ENCODE measurements at places on chromosomes 6 and 20.
A peak's percentile ranks its signal among the peaks of the same experiment; 100 is the strongest.

DNA sequence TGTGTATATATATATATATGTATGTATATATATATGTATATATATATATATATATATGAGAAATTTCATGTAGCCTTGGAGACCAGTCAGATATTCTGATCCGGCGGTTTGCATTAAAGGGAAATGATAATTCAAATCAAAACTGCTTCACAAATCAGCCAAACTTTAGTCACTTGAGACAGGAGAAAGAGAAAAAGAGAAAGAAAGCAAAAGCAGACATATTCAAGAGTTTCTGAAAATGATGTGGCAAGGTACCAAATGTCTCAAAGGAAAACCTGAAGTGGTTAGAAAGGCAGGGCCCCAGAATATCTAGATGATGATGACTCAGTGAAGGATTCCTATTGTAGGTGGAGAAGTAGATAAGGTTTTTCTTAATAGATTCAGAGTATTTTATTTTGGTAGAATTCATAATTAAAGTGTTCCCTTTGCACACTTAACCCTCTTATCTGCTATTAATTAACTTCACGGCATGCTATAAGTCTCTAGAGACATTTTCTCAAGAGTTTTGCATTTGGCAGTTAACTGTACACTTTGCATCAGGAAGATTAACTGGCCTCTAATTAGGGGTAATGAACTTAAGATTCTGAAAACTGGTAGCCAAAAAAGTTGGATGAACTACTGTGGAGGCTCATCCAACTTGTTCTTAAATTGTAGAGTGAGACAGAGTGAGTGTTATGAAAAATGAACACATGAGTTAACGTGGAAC, 50.1 kb upstream of the ASF1A start:
- DNase-seq, result no peak

GRCh38 chr6:167590193-167590592, 236.5 kb upstream of the AFDN start:
- no peak for DNase-seq

DNA sequence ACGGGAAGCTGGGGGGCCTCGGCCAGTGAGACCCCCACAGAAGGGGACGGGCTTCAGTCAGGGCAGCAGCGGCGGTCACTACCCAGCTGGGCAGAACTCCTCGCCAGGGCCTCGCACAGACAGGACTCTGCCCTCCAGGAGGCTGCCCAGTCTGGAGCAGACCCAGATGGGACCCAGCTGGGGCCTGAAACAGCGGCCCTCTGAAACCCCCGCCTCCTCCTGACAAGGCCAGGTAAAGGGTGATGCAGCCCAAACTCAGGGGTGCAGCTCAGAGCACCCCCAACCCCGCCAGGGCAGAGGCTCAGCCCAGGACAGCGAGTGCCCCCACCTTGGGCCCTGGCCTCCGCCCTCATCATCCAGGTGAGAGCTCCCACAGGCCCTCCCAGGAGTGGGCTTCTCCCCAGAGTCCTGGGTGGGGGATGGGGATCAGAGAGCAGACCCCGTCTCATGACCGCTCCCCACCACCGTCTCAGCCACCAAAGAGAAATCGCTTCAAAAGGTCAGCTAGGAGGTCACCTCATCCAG, 2.2 kb downstream of the EEF1A2 start:
- no peak for DNase-seq

GRCh38 chr20:37598100-37598543, 70.4 kb upstream of the BLCAP start:
- DNase-seq, result no peak

DNA sequence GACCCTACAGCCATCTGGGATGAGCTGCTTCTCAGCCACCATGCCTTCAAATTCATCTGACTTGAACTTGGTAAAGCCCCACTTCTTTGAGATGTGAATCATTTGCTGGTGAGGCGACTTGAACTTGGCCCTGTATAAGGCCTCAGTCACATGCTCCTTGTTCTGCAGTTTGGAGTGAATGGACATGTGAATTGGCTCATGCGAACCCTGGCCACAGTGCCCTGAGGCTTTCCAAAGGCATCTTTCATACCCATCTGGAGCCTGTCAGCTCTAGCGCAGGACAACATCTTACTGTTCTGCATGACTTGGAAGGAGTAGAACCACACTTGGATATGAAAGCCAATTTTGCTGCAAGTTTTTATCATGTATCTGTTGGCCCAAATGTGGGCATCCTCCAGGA, 244.0 kb upstream of the FAM83B start:
- DNase-seq, result no peak

GRCh38 chr6:43268355-43268700, 25.0 kb downstream of the TTBK1 start:
- DNase-seq, result no peak

- DNase-seq, result no peak
Observed at GRCh38 chr6:155125906-155126305, 130.8 kb downstream of the TIAM2 start.

GRCh38 chr6:21587961-21588480, 5.5 kb upstream of the SOX4 start:
- peak; percentile 12 for DNase-seq

GRCh38 chr6:170035901-170036304, 255.0 kb downstream of the DLL1 start:
- DNase-seq, result no peak

DNA sequence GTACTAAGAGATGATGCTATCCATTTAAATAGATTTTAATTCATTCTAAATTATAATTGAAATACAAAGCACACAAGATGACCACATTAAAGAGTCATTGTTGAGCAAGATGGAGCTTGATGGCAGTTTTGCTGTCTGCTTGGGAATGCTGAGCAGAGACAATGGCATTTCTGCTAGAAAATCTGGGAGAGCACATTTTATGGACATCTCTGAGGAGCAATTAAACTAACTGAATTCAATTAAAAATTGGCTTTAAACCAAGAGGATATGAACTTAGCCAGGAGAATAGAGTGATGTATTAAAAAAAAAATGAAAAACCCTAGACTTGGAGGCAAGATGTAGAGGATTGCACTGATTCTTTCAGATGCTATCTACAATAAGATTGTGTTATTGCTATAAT, 19.1 kb upstream of the ADGRB3 start:
- DNase-seq, result no peak

DNA sequence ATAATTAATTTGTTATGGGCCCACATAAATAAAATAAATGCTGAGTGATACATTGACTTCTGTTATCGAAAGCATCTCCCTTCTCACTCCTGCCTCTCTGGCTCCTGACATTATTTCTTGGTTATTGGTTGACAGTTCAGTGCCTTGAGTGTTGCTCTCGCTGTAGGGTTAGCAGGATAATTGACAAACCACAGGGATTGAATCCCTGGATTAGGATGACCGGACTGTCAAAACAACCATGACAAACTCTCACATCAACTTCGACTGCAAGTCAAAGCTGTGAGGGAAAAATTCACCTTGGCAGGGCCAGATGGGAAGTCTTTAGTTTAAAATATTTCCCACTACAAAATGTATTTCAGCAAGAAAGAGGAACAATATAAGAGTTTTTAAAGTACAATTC, 245.4 kb upstream of the TFAP2D start:
- DNase-seq, result no peak

GRCh38 chr20:46328200-46328882, 20.0 kb upstream of the CDH22 start:
- no peak for DNase-seq

GRCh38 chr6:44474190-44474631, 86.7 kb downstream of the CDC5L start:
- DNase-seq, result no peak

- DNase-seq, result no peak
Observed at GRCh38 chr6:112773187-112773586, 426.1 kb downstream of the RFPL4B start.

DNA sequence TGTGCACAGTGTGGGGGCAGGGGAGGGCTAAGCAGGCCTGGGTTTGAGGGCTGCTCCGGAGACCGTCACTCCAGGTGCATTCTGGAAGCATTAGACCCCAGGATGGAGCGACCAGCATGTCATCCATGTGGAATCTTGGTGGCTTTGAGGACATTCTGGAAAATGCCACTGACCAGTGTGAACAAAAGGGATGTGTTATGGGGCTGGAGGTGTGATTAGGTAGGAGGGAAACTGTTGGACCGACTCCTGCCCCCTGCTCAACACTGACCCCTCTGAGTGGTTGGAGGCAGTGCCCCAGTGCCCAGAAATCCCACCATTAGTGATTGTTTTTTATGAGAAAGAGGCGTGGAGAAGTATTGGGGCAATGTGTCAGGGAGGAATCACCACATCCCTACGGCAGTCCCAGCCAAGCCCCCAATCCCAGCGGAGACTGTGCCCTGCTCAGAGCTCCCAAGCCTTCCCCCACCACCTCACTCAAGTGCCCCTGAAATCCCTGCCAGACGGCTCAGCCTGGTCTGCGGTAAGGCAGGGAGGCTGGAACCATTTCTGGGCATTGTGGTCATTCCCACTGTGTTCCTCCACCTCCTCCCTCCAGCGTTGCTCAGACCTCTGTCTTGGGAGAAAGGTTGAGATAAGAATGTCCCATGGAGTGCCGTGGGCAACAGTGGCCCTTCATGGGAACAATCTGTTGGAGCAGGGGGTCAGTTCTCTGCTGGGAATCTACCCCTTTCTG, 44.0 kb upstream of the TTPAL start:
- DNase-seq, result no peak

- DNase-seq, result no peak
Observed at GRCh38 chr6:44332585-44332984, 9.9 kb upstream of the SPATS1 start.

GRCh38 chr6:35035481-35036030, 105.6 kb downstream of the TCP11 start:
- no peak for DNase-seq
